ENCODE measurements at places on chromosomes 3 and 15.

- no peak for DNase-seq
These were observed 159.1 kb upstream of the NDN start for GRCh38 chr15:23846218-23846617.

DNA sequence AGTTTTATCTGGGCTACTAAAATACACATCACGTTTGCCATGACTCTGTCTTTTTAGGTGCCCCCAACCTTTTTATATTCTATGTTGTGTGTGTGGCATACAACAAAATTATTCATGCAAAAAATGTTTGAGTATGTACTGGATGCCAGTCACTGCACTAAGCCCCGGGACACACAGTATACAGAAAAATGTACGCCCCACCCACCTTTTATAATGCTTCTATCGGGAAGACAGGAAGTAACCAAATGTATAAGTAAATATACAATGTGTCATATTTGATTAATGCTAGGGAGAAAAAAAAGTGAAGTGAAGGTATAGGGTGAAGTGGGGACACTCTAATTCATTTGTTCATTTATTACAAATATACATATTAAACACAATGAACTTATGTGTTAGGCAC lies 503.4 kb upstream of the MDFIC2 start:
- no peak for DNase-seq

DNA sequence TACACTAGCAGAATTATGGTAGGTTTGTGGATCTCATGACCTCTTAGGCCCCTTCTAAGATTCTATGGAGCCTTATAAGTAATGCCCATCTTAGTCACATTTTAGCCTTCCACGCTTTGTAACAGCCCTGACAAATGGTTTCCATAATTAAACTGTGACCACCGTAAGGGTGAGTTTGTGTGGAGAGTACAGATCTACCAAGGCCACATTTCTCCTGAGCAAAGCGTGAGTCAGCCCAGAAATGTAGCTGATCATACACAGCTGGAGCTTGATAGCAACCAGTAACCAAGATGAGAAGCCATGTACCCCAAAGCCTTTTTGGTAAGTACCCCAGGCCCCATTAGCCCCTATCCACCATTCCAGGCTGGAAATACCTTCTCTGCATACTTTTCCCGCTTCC lies 31.7 kb downstream of the CHAC1 start:
- DNase-seq, result no peak

GRCh38 chr3:180048103-180048502 lies 11.4 kb upstream of the PEX5L start:
- peak; percentile 58 for DNase-seq

GRCh38 chr3:71636482-71636881 lies 53.0 kb upstream of the FOXP1 start:
- no peak for DNase-seq

GRCh38 chr3:30604558-30604957 lies 1.8 kb upstream of the TGFBR2 start:
- peak; percentile 80 for DNase-seq

- DNase-seq, result no peak
These were observed 23.7 kb upstream of the FBXL22 start for GRCh38 chr15:63573533-63573932.

GRCh38 chr3:48747015-48747615 lies 30.1 kb upstream of the IP6K2 start:
- DNase-seq, result no peak

GRCh38 chr3:11759996-11760395 lies 86.7 kb downstream of the TAMM41 start:
- no peak for DNase-seq

GRCh38 chr3:140022066-140022770 lies 87.2 kb downstream of the CLSTN2 start:
- DNase-seq, result no peak

DNA sequence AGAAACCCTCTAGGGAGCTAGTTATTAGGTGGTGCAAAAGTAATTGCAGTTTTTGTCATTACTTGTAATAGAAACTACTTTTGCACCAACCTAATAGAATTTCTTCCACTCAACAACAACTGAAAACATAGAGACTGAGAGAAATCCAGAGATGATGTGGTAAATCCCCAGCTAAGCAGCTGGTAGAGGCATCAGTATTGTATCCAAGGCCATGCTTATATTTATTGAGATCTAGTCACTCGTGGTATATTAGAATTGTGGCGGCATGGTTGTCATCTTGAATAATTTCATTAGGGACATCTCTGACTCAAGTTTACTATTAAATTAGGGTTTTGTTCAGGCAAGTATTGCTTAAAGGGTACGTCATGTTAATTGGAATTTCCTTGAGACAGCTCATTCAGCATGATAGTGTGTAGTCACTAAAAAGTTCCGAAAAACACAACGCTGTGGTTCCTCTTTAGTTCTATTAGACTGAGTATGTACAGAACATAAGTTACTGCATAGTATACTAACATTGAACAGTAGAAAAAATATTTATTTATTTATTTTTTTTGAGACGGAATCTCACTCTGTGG lies 35.3 kb downstream of the PAK2 start:
- DNase-seq, result no peak

- no peak for DNase-seq
These were observed 199.9 kb downstream of the FNDC3B start for GRCh38 chr3:172239218-172239790.

GRCh38 chr3:11789412-11789811 lies 57.3 kb downstream of the TAMM41 start:
- no peak for DNase-seq

GRCh38 chr3:127478922-127479321 lies 111.6 kb downstream of the TPRA1 start:
- DNase-seq, result no peak

GRCh38 chr3:76138921-76139320 lies 353.6 kb upstream of the ZNF717 start:
- DNase-seq, result no peak

All from KG1 (cell line).